ENCODE measurements at places on chromosomes 13 and 19.

DNA sequence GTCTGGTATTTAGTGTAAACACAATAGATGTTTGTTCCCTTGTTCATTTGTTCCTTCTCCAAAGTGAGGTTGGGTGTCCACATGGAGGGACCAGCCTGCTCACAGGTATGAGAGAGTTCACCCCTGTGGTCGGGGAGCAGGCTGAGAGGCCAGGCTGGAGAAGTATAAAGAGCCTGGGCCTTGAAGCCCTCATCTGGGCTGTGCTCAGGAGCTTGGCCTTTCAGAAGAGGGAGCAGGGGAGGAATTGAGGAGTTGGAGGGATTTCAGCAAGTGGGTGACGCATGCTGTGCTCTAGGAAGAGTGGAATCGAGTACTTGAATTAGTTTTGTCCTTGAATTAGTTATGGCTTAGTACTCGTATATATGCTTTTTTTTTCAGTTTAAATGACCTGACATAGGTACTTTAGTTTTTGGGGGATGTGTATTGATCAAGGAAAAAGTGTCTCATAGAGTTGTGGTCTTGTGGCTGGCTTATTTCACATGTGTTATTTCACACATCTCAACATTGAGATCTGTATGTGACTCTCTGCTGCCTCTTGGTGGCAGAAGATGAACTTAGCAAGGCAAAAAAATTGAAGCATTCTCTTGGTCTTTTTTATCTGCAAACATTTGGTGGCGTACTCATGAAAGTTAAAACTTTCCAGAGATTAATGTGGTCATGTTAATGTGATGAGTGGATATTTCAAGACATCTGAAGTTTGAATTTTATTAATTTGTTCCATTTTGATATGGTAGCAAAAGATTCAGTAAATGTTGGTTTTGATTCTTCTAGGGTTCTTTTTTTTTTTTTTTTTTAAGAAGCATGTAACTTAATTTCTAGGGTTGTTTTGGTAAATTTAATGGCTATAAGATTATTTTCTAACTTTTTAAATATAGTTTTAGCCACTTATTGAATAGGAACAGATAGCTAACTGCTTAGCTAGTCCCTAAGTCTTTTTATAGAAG lies 54.3 kb downstream of the SLAIN1 start:
- DNase-seq: peak; percentile 72

DNA sequence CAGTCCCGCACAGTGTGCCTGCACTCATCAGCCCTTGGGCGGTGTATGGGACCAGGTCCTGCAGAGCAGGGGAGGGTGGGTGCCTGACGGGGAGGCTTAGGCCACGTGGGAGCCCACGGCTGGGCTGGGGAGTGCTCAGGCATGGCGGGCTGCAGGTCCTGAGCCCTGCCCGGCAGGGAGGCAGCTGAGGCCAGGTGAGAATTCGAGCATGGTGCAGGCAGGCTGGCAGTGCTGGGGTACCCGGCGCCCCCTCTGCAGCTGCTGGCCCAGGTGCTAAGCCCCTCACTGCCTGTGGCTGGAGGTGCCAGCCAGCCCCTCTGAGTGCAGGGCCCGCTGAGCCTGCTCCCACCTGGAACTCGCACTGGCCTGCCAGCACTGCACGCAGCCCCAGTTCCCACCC lies 630.9 kb upstream of the PCDH20 start:
- no peak for DNase-seq

DNA sequence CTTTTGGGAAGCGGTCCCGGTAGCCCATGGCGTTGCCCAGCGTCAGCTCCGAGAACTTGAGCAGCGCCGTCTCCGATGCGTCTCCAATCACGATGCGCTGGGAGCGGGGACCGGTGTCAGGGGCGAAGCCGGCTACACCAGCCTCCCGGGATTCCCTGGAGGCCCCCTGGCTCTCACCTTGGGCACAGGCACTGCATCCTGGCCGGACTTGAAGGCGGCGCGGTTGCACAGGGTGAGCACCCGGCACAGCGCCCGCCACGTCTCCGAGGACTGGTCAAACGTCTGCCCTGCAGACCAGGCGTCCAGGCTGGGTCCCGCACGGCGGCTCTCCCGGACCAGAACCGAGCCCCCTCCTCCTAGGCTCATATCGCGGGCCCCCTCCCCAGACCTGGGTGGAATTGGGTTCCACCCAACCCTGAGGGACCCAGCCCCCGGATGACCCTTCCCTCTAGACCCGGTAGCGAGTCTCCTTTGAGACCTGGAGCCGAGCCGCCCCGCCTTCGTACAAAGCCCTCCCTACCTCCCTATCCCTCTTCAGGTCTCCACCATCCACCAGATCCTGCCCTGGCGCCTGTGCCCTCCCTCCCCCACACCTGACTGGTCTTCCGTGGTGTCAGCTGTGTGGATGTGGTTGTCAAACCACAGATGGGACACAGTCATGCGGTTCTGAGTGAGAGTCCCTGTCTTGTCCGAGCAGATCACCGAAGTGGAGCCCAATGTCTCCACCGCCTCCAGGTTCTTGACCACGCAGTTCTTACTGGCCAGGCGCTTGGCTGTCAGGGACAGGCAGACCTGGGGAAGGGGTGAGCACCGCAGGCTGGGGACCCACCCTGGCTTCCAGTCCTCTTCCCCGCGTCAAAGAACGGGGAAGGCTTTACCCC lies 4.8 kb downstream of the ATP4A start:
- no peak for DNase-seq

DNA sequence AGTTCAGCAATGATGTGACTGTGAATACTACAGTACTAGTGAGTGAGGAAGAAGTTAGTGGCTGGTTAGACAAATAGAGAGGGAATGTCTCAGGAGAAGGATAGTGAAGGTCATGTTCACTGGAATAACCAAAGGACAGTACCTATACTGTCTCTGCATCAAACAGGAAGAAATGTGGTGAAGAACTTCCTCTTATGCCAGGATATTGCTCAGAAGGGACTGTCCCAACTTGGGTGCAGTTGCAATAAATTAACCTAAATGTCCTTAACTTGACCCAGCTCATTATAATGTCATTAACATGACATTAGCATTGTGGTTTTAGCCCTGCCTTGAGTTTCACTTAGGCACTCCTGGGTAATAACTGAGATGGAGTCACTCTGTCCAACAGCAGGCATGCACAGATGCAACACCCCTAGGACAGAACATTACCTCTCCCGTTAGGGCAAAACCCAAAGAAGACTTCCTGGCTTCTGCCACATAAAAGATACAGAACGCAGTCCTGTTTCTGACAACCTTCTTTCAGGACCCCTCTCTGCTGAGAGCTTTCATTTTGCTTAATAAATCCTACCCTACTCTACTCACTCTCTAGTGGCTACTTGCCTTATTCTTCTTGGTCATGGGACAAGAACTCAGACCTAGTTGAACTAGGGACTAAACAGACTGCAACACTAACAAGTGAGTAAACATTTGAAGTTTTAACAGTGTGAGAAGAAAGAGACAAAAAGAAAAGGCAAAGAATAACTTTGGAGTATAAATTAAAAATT lies 1591.6 kb upstream of the MIR17HG start:
- DNase-seq: no peak

DNA sequence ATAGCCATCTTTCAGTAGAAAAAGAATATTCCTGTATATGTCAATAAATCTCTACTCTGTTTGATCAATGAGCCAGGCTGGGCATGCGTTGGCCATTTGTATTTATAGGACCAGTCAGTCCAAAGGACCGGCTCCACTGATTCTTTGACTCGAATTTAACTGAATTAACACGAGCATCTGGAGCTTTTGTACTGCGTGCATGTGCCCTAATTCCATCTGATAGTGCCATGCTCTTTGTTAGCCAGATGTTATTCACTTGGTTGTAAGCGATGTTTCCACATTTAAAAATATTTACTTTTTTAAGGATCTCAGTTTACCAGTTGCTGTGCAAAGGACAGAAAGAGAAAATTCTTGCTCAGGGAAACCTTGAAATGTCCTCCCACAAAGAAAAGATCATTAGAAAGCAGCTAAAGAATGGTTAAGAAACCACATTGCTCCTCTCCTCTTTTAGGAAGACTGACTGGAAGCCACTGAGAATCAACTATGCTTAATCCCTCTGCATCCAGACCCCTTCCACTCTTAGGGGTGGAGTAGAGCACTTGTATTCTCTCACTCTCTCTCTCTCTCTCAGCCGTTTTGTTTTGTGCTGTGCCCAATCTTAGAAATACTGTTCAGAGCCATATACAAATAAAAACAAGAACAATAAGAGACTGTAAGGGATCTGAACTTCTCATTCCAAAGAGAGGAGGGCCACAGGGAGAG lies 165.8 kb downstream of the DCLK1 start:
- DNase-seq: no peak

Data from NCI-H1694 treated with DMSO at 0.1 percent for 48 hours (cell line).